ENCODE measurements at places on chromosomes 5 and 9.

GRCh38 chr5:140084541-140084940 is 29.4 kb upstream of the PURA start:
- no peak for DNase-seq

GRCh38 chr5:68369023-68369359 is 153.4 kb downstream of the PIK3R1 start:
- no peak for DNase-seq

- DNase-seq: no peak
Observed at GRCh38 chr9:134497283-134497860, 144.2 kb upstream of the COL5A1 start.

DNA sequence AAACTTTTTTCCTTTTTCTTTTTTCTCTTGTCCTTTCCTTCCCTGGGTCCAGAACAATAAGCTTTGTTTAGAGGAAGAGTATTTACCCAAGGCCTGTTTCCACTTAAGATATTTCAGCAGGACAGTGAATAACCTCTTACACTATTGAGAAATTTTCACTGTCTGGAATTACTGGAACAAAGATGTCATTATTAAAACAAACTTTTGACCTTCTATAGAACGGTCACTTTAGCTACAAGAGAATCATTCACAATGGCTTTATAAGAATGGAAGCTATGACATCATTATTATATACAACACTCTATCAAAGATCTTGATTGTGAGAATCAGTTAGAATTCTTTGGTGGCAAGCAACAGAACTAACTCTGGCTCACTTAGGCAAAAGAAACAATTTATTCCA is 22.0 kb upstream of the ARHGAP26 start:
- no peak for DNase-seq

- no peak for DNase-seq
Observed at GRCh38 chr5:63194126-63194525, 615.5 kb downstream of the LRRC70 start.

DNA sequence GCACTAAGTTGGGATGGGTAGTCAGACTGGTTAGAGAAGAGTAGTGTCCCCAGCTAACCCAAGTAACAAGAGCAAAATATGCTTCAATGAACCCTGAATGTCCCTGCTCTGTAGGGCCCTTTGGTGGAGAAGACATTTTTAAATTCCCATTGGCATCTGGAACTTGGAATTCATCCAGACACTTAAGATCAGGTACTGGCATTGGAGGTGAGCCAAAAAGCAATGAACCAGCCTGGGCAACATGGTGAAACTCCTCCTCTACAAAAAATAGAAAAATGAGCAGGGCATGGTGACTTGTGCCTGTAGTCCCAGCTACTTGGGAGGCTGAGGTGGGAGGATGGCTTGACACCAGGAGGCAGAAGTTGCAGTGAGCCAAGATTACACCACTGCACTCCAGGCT is 58.9 kb upstream of the ZNF618 start:
- no peak for DNase-seq

DNA sequence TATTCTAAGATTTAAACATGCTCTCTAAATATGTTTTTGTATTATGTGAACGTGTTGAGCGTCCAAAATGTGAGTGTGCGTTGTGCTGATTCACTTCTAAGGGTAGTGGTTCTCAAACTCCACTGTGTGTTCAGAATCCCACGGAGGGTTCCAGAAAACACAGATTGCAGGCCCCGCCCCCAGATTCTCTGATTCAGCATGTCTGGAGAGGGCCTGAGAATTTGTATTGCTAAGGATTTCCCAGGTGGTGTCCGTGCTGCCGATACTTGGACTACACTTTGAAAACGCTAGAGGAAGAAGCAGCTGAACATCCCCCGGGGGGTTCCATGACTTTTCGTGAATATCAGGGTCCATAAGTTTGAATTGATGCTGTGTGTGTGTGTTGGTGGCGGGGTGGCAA is 1043.2 kb upstream of the WWC1 start:
- DNase-seq: no peak

- DNase-seq: no peak
Observed at GRCh38 chr5:132103969-132104391, 30.4 kb downstream of the CSF2 start.

DNA sequence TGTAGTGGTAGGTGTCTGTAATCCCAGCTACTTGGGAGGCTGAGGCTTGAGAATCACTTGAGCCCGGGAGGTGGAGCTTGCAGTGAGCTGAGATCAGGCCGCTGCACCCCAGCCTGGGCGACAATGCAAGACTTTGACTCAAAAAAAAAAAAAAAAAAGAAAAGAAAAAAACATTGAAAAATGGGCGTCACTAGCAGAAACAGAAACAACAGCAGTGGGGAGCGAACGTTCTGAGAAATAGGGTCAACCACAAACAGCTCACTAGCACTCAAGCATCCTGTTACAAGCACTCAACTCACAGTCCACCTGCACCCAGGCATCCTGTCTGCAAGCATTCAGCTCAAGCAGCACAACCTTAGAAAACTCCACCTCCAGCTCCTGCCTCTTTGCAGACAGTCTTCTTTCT is 17.2 kb downstream of the TRIM14 start:
- peak; percentile 78 for DNase-seq

DNA sequence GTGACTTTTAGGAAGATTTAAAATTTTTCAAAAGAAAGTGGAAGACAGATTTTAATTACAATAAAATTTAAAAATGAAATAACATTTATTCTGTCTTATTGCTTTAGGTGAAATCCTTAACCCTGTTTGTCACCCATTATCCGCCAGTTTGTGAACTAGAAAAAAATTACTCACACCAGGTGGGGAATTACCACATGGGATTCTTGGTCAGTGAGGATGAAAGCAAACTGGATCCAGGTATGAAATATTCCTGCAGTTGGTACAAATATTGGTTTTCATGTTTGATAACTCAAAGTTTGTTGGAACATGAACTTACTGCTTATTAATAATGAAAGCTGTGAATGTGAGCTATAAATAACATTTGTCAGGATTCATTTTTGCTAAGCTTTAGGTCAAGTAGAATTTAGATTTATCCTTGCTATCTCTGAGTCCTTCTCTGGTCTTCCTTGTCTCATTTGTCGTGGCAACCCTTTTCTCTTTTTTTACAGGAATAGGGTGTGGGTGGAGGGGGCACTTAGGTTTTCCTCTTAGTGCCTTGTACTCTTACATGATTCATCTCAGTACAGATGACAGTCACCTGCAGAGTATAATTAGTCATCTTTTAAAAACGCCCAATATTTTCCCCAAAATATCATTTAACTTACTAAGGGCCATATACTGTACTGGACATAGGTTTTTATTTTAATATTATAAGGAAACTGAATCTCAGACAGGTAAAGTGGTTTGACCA is 95.3 kb upstream of the RASGRF2 start:
- no peak for DNase-seq

- no peak for DNase-seq
Observed at GRCh38 chr5:41809128-41809527, 61.1 kb downstream of the OXCT1 start.

DNA sequence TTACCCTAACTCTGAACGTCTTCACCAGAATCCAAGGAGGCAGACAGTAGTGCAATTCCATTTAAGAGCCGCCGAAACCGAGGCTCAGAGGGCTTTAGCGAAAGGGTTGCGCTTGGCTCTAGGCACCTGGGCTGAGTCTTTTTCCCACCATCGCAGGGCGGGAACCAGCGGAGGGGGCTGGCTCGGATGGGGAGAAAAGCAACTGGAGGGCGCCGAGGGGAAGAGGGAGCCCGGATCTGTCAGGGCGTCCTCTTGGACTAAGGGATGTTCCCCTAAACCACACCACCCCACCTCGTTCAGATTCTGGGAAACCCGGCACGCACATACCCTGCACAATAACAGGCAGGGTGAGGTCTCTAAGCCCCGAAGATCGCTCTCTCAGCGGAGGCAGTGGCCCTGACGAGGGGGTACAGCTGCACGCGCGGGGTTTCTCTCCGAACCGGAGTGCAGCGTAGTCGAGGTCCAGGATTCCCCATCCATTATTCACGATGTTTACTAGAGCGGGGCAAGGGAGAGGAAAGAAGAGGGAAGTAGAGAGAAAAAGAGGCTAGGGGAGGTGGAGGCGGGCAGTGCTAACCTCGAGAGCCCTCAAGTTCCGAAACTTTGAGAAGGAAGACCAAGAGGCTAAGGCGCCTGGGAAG is 1.3 kb upstream of the POU4F3 start:
- no peak for DNase-seq

GRCh38 chr9:121944711-121945191 is 148.4 kb downstream of the TTLL11 start:
- no peak for DNase-seq

DNA sequence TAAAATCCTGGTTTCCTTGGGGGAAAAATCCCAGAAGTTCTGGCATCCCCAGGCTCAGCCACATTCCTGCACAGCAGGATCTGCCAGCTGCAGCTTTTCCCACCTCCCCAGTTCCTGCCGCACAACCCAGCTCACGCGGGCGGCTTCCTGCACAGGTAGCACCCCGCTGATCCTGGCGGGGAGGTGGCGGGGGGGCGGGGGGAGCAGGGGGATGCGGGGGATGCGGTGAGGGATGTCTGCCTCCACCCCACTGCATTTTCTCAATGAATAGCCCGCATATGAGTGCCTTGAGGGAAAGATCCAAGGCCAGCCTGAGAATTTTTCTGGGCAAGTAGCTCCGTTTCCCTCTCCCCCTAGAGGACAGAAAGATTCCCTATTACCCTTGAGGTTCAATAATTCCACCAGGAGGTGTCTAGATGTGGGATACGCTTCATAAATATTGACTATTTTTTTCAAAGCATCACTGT is 21.1 kb downstream of the GFPT2 start:
- no peak for DNase-seq

DNA sequence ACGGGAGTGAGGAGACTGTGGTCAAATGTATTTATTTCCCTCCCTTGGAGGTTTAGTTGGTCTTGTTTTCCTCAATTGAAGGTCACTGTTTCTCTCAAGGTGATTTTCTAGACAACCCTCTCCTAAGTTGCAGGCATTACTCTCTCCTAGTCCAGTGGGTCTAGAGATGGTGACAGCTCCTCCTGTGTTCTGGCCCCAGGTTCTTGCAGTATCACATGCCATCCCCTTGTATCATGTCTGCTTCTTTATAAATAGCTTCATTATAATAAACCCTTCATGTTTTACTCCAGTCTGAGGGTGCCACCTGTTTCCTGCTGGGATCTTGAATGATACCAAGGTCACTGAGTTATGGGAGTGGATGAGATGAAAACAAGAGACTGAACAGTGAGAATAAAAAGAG is 208.0 kb upstream of the KCNN2 start:
- no peak for DNase-seq
